ENCODE measurements at places on chromosomes 16 and 17. TPM values are rescaled to one million over a fixed set of nuclear protein-coding genes. Genes with fewer than 3 reads are reported as not detected.

GRCh38 chr16:60755907-60756306 is 1280.3 kb downstream of the CDH8 start:
- H3K27ac ChIP-seq: no peak overlapping the region
- H3K36me3 ChIP-seq: no peaks in the 10 kb centered on the region
- DNase-seq: no peak
- no peaks in the 10 kb centered on the region for H3K4me1 ChIP-seq

DNA sequence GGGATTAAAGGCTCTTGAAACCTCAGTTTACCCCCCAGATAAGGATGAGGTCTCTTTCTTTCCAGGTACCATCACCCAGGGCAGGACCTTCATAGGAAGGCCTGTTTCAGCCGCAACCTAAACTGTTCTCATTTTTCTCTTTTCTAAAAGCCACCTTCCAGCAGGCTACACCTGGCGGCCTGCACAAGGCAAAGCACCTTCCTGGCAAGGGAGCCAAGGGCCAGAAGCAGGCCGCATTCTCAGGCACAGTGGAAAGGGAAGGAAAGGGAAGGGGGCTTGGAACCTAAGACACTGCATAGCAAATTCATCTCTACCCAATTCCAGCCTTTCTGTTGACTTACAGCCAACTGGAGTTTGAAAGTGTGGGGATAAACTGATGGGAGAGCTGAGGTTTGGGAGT is 8.9 kb upstream of the NDEL1 start:
- no peak overlapping the region for H3K27ac ChIP-seq
- H3K4me3 ChIP-seq: no peak overlapping the region
- H3K36me3 ChIP-seq: no peaks in the 10 kb centered on the region

DPEP2 gene
- total RNA-seq: not detected

SDK2 gene
- under 0.01 TPM for total RNA-seq

MYCBPAP gene
- total RNA-seq: under 0.01 TPM

ZPBP2 gene
- not detected for total RNA-seq

TRPV2 gene
- 30.8 TPM for total RNA-seq
